Skin of body (tissue), 3 donors: ENCODE measurements at places on chromosomes 2 and 18.
A peak's percentile ranks its signal among the peaks of the same experiment; 100 is the strongest.

DNA sequence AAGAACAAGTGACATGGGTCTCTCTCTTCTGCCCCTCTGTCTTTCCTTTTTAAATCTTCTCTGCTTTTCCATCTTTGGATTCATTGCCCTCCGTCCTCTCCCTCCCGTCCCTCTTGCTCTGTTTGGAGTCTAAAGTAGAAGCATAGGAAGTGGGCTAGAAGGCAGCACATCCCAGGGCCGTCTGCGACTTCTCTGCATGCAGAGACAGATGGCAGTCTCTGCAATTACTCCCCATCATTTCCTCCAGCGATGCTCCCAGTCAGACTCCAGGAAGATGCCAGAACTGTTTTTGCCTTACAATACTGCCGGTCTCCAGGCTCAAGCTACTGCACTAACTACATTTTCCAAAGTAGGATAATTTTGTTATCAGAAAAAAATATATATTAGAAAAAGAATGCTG lies 35.2 kb upstream of the LPIN2 start:
- no peak for DNase-seq

- no peak for DNase-seq
Observed at GRCh38 chr18:80136679-80137078, 27.6 kb downstream of the ADNP2 start.

DNA sequence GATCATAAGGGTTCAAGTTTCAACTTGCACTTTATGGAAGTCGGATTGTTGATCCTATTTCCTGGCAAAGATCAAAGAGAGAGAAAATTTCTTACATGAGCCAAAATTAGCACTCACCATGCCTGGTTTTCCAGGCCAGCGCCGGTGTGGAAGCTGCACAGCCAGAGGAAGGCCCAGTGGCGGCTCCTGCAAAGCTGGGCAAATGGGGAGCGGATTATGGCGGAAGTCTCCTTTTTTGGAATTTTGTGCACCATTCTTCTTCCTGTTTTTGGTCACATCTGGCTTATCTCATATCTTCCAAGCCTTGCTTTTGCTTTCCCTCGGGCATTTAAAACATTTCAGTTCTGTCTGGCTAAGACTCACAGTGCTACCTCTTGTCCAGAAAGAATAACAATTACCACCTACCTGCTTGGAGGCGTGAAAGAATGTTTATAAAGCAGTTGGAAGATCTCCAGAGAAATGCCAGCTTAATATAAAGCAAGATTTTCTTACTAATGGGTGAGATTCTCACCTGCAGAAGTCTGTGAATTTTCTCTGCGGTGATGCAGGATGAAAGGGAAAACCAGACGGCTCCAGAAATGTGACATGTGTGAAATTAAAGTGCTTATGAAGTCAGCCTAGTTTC lies 94.3 kb downstream of the ASAP2 start:
- no peak for DNase-seq

- DNase-seq: peak; percentile 11
Observed at GRCh38 chr2:133760376-133760775, 192.1 kb upstream of the NCKAP5 start.

DNA sequence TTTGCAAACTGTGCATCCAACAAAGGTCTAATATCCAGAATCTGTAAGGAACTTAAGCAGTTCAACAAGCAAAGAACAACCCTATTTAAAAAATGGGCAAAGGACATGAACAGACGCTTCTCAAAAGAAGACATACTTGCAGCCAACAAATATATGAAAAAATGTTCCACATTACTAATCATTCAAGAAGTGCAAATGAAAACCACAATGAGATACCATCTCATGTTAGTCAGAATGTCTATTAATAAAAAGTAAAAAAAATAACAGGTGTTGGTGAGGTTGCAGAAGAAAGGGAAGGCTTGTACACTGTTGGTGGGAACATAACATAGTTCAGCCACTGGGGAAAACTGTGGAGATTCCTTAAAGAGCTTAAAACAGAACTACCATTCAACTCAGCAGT lies 126.2 kb downstream of the NAT8 start:
- no peak for DNase-seq

GRCh38 chr2:239619369-239619768 lies 218.5 kb upstream of the HDAC4 start:
- no peak for DNase-seq

DNA sequence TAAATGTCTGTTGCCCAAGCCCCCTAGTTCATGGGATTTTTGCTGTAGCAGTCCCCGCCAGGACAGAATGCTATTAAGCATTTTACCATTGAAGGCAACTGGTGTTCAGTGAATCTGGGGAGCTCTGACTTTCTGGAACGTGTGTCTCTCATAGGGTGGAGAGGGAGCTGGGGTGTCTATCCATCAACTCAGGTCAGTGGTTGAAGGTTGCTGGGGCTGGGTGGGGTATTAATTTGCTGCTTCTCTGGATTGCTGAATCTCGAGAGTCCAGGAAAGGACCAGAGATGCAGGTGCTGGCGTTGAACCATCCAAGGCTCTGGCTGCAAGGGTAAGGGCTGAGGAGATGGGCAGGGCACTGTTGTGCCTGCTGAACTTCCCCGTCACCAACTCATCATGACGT lies 66.8 kb upstream of the NCK2 start:
- no peak for DNase-seq

DNA sequence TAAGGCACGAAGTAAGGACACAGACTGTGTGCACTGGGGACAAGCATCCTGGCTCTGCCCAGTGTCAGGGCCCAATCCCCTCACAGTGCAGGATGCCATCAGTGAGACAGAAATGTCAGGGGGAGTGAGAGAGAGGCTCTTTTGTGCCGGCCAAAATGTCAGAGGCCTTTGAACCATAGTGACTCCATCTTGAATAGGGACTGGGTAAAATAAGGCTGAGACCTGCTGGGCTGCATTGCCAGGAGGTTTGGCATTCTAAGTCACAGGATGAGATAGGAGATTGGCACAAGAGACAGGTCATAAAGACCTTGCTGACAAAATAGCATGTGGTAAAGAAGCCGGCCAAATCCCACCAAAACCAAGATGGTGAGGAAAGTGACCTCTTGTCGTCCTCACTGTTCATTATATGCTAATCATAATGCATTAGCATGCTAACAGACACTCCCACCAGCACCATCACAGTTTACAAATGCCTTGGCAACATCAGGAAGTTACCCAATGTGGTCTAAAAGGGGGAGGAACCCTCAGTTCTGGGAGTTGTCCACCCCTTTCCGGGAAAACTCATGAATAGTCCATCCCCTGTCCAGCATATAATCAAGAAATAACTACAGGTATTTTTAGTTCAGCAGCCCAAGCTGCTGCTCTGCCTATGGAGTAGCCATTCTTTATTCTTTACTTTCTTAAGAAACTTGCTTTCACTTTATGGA lies 337.4 kb downstream of the LPIN1 start:
- no peak for DNase-seq

DNA sequence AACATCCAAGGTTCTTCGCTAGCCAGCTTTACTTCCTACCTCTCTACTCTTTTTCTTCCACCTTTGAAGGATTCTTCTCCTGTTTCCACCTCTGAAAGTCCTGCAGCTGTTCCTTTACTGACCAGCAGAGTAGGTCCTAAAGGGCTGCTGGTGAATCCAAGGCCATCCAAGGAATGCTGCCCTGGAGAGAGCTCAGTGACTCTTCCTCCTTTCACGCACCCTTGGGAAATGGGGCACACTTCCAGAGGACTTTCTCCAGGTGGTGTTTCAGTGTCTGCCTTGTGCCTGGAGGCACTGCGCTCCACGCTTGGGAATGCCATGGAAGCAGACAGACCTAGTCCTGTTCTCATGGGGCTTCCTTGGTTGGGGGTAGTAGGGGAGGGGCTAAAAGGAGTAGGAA lies 45.4 kb downstream of the SLC16A14 start:
- DNase-seq: no peak

DNA sequence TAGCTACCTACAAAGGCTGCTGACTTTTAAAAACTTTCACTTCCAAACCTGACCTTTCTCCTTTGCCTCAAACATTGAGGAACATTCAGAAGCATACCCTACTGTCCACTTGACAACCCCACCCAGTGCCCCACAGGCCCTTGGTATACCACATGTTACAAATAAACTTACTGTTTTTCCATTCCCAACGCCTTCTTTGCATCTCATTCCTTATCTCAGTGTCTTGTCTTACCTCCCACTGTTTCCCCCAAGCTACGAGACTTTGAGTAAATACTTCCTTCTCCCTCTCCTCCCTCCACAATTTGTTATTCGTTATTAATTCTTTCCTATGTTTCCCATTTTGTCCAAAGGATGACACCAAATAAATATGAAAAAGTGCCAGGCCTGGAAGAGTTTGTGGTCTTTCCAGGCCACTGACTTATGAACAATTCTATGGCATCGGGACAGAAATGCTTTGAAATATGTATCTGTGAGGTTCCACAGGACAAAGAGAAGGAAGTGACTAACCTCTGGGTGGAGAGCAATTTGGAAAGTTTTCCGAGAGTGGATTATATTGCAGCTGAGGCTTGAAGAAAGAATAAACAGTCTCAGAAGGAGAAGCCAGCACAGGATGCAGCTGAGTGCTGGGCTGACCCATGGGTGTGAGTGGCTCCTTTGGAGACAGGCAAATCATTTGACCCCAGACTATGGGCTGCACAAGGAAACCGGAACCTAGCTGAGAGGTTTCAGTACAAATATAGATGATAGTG lies 409.0 kb downstream of the LPIN1 start:
- peak; percentile 33 for DNase-seq

- DNase-seq: no peak
Observed at GRCh38 chr18:22822024-22822423, 111.1 kb upstream of the RBBP8 start.

DNA sequence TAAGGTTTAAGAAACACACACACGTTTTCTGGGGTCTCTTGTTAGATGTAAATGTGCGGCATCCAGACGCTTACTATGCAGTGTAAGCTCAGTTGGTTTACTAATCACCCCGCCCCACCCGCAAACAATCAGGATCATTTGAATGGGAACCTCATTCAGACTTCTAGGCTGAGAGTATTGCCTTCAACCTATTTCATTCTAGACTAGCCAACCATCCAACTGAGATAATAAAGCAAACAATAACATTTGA lies 1.3 kb upstream of the FIGN start:
- DNase-seq: no peak

DNA sequence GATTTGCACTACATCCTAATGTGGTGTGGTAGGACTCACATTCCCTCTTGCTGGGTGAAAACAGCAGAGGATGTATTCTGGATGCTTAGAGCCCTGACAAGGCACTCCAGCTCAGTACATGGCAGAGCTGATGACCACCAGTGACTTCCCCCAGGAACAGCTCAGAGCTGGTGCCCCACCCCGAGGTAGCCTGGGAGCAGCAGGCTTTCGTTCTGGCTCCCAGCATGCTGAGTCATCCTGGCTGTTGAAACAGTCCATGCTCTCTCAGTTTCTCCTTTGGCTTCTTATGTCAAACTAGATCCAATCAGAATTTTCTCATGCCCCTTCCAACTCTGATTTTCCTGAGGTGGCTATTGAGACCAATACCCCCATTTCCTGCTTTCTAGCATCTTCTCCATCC lies 438.2 kb downstream of the NBAS start:
- no peak for DNase-seq

- no peak for DNase-seq
Observed at GRCh38 chr18:79944746-79945117, 6.7 kb downstream of the SLC66A2 start.

DNA sequence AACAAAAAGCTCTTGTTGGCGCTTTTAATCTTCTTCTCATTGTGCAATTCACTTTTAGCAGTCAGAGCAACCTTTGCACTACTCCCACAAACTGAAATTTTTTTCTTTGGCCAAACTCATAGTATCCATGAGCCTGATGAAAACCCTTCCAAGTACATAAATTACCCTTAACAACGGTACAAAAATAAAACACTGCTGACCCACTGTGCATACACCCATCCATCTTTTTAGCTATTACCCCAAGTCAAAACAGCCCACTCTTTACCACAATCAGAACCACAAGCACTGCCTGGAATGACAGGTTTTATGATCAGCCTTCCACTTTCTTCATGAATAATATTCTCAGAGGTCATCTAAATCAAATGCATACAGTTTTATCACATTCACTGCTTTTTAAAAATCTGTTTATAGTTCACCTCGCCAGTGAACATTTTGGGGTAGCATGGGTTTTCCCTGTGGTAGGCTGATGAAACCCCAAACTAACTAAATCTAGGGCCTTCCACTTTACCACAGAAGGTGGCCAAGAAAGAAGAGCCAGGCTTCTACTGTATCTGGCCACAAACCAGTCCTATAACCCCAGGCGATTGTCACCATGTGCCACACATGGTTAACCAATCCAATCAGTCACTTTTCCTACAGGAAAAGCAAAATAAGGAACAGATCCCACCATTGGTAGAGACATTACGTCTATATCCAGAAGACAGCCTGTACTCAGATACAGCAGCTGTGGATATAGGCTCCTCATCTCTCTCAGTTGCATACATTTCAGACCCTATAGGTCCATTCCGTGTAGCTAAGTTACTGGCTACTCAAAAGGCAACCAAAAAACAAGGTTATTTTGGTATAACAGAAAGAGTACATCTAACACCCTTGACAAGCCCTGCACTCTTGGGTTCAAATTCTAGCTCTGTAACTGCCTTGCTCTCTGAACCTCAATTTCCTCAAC lies 171.3 kb downstream of the THADA start:
- DNase-seq: no peak

GRCh38 chr2:123258877-123259539 lies 766.1 kb upstream of the CNTNAP5 start:
- DNase-seq: no peak

DNA sequence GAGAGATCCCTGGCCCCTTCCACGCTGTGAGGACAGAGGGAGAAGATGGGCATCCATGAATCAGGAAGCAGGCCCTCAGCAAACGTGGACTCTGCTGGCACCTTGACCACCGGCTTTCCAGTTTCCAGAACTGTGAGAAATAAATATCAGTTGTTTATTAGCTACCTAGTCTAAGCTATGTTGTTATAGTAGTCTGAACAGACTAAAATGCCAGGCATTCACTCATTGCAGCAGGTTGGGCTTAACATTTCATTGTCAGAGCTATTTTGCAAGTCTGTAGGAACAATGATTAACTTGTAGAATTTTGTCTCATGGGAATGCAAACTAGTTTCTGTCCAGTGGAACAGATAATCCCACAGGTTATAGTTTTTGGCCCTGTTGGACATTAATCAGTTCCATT lies 24.8 kb upstream of the TBC1D8 start:
- no peak for DNase-seq

DNA sequence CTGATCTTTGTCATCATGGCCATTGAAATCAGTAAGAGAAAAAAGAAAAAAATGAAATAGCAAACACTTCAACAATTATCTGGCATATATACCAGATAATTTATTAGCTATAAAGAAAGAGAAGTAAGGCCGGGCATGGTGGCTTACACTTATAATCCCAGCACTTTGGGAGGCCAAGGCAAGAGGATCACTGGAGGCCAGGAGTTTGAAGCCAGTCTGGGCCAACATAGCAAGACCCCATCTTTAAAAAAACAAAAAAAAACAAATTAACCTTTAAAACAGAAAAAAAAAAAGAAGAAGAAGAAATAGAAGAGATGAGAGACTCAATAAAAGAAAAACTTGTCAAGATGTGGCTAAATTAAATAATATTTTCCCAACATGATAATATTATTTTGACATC lies 61.6 kb upstream of the TGIF1 start:
- DNase-seq: no peak

- no peak for DNase-seq
Observed at GRCh38 chr2:158518084-158518483, 61.3 kb downstream of the PKP4 start.

- DNase-seq: no peak
Observed at GRCh38 chr18:50315100-50315871, 27.8 kb upstream of the CXXC1 start.
